ENCODE measurements at places on chromosomes 1 and 21. TPM values are rescaled to one million over a fixed set of nuclear protein-coding genes. Genes with fewer than 3 reads are reported as not detected.

Gene ANGPTL3
- total RNA-seq, result not detected

GRCh38 chr1:233607252-233608119 is 6.4 kb upstream of the KCNK1 start:
- H3K27me3 ChIP-seq, result no peaks in the 10 kb centered on the region
- no peak for DNase-seq

DNA sequence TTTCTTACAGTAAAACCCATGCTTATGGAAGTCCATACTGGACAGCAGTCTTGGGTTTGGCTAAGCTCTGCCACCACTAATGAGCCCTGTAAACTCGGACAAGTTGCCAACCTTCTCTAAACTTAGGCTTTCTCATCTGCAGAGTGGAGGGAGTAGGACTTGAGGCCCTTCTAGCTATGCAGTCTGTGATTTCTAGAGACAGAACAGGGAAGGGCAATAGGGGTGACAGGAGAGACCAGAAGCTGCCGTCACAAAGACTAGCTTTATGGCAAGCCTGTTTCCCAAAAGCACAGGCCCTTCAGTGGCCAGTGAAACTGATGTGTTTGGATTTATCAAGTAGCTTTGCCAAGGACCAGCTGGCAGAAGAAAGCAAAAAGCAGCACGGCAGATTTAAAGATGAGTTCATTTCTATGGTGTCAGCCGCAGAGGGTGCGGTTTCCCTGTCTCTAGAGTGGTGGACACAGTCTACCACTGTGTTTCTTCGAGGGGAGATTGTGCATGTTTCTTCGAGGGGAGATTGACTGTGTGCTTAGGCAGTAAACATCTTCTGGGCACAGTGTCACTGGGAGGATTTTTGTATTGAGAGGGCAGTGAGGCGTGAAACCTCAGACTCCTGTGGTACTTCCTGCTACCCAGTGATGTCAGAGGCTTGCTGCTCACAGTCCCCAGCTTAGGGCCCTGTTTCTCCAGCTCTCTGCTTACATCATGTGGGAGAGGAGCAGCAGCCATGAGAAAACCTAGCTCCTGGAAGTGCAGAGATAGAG is 119.0 kb downstream of the ROR1 start:
- no peak overlapping the region for H3K27ac ChIP-seq
- no peaks in the 10 kb centered on the region for H3K36me3 ChIP-seq
- no peak for DNase-seq
- no peak overlapping the region for H3K4me3 ChIP-seq

Gene KIF21B
- total RNA-seq, result 37.6 TPM

DNA sequence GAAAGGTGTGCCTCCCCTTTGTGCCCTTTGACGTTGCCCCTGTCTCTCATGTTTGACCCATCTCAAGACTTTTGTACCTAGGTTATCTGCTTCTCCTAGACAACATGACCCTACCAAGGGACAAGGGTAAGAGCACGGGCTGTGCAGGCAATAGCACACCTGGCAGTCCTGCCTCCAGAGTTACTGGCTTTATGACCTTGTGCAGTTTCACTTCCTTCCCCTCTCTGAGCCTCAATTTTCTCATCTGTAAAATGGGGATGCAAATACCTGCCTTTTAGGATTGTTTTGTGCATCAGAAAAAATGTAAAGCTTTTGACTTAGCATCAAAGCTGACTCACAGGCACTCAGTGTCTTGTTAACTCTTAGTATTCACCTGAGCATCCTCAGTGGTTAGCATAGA is 36.4 kb downstream of the ELK4 start:
- no peak for DNase-seq
- H3K4me3 ChIP-seq, result no peak overlapping the region
- no peaks in the 10 kb centered on the region for H3K36me3 ChIP-seq
- H3K4me1 ChIP-seq, result peaks cover 36% of the 10 kb centered on the region

DNA sequence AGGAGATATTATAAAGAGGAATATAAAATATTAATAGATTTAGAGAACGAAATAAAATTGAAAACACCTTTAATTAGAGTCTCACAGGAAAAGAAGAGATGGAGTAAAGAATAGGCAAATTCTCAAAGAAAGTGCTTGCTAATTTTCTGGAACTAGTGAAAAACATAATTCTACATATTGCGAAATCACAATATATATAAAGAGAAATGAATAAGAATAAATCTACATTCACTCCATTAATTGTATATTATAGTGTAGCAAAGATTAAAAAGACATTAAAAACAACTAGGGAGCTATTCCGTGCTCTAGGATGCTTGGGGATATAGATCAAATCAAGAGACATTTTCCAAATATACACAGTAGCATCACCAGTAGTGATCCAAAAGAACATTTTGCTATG is 685.2 kb upstream of the NCAM2 start:
- H3K36me3 ChIP-seq, result no peaks in the 10 kb centered on the region
- DNase-seq, result no peak
- no peak overlapping the region for H3K27ac ChIP-seq
- H3K27me3 ChIP-seq, result no peaks in the 10 kb centered on the region
- H3K4me3 ChIP-seq, result no peak overlapping the region
- H3K4me1 ChIP-seq, result no peaks in the 10 kb centered on the region

DNA sequence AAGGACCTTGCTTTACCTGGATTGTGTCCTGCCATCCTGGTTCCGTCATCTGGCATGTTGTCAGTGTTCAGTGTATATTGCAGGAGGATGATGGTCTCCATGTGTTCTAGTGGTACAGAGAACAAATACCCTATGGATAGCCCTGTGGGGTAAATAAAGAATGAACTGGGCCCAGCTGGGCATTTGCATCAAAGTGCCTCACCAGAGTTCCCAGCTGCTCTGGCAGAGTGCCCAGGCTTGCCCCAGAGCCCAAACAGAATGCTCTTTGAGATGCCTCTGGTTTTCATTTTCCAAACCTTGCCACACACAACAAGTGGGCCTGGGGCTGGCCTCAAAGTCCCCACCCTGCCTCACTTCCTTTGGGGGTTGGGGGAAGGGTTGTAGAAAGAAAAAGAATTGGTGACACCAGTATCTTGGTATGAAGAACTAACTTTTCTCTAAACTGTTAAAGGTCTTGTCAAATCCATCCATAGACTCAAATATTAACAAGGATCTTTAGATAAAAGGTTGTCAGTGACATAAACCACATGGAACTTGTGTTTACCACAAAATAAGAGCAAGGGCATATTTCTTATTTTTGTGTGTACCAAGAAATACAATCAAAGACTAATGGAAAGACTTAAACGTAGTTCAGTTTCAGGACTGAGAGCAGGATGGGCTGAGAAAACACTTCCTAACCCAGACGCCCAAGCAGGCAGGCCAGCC is 82.2 kb downstream of the LMO4 start:
- no peak overlapping the region for H3K4me3 ChIP-seq
- H3K27ac ChIP-seq, result no peak overlapping the region
- no peaks in the 10 kb centered on the region for H3K4me1 ChIP-seq
- no peak for DNase-seq

DNA sequence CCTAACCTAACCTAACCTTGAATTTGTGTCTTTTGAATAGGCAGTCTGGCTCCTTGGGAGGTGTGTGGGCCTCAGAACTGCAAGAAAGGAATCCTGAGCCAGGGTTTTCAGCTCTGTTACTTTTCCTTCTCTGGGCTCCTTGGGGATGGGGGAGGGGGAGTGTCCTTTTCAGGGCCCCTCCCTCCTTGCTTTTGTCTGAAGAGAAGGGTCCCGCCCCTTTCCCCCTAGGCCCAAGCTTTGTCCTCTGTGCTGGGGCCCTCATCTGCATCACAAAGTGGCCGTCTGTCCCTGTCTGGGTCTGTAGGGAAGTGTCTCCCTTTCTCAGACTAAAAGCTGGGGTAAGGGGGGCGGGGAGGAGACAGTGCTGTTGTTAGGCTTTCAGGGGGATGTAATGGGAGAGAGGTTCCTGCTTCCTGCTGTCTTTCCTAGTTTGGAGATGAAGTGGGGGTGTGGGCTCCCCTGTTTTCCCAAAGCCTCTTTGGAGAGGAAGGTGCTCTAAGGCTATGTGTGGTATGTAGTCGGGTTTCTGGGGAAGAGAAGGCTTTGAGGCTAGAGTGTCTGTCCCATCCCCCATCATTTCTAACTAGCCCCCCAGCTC is 3.1 kb downstream of the AGO1 start:
- H3K27me3 ChIP-seq, result no peaks in the 10 kb centered on the region
- peaks cover 45% of the 10 kb centered on the region for H3K4me1 ChIP-seq
- no peak for DNase-seq
- no peak overlapping the region for H3K4me3 ChIP-seq
- H3K27ac ChIP-seq, result no peak overlapping the region
- H3K36me3 ChIP-seq, result no peaks in the 10 kb centered on the region

GRCh38 chr1:168266644-168267186 is 14.0 kb upstream of the TBX19 start:
- H3K27me3 ChIP-seq, result no peaks in the 10 kb centered on the region
- H3K4me1 ChIP-seq, result no peaks in the 10 kb centered on the region
- DNase-seq, result no peak

DNA sequence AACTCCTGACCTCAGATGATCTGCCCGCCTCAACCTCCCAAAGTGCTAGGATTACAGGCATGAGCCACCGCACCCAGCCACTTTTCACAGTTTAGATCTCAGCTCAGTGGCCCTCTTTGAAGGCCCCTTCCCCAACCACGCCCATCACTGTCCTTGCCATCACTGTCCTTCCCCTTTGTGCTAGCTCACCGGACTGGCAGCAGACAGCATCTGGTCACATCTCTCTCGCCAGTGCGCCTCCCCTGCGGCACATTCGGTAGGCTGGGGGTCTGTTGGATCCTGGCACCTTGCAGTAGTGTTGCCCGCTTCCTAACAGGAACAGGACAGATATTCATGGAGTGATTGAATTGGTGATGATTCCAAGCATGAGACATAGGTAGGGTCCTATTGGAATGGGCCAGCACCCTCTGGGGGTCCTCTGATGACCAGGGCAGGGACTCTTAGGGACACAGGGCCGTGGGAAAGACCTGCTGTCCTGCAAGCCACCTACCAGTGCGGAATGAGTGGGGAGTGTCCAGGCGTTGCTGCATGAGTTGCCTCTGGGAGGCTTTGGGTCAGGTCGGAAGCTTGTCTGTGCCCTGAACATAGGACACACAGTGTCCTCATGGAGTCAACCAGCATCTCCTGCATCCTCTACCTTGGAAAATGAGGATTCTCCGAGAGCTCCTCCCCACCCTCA is 178.8 kb upstream of the VAMP3 start:
- no peak overlapping the region for H3K27ac ChIP-seq
- no peak overlapping the region for H3K4me3 ChIP-seq
- no peaks in the 10 kb centered on the region for H3K36me3 ChIP-seq
- no peak for DNase-seq
- H3K4me1 ChIP-seq, result no peaks in the 10 kb centered on the region

DNA sequence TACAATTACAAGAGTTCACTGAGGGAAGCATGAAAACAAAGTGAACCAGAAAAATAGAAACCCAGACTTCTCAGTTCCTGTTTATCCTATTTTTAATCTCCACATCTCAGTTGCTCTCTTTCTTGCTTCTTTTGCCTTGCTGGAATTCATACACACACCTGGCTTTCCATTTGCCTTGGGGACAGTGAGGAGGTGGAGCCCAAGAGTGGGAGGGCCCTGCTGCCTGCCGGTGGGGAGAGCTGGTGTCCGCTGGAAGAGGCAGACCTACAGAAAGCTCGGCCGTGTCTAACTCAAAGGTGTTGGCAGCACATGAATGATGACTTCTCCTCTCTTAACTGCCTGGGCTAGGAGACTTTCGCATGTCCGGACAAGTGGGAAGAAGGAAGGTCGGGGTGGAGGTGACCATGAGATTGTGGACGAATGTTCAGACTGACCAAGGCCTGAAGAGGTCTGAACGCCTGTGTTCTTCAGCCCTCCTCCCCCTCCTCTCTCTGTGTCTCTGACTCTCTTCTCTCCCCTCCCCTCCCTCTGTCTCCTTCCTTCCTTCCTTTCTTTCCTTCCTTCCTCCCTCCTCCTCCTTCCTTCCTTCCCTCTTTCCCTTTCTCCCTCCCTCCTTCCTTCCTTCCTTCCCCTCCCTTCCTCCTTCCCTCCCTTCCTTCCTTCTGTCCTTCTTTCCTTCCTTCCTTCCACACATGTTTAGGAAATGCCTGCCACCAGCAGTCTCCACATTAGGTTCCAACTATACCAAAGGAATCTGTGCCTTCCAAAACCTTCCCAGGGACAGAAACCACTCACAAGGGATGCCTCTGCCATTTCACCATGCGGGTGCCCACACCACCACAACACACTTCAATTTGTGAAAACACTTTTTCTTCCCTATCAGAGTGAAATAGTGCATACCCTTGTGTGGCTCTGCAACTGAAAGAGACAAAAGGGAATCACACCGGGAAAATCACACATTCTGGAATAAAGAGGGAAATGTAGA is 157.3 kb upstream of the RUNX1 start:
- no peaks in the 10 kb centered on the region for H3K27me3 ChIP-seq
- no peak for DNase-seq
- H3K4me1 ChIP-seq, result peaks cover 10% of the 10 kb centered on the region
- no peak overlapping the region for H3K4me3 ChIP-seq

GRCh38 chr1:25692560-25692959 is 76.0 kb downstream of the MAN1C1 start:
- no peaks in the 10 kb centered on the region for H3K36me3 ChIP-seq
- no peak overlapping the region for H3K4me3 ChIP-seq
- DNase-seq, result no peak
- peaks cover 26% of the 10 kb centered on the region for H3K4me1 ChIP-seq
- no peak overlapping the region for H3K27ac ChIP-seq

Gene COL6A2
- 25.1 TPM for total RNA-seq

DNA sequence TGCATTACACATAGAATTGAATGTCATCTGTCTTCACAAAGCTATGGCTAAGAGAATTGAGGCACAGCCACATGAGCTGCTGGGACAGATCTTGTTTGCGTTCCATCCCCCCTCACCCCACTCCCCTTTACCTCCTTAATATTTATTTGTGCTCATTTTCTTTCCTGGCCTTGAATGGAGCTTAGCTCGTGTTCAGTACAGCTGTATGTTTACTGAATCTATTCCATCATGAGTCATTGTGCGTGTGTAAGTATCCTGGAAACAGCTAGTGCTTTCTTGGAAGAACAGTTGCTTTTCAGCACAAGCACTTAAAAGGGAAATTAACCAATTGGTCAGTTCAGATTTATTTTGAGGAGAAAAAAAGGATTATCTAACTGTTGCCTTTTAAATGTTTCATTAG is 14.7 kb downstream of the PROX1 start:
- H3K36me3 ChIP-seq, result no peaks in the 10 kb centered on the region
- no peaks in the 10 kb centered on the region for H3K4me1 ChIP-seq
- H3K27ac ChIP-seq, result no peak overlapping the region
- DNase-seq, result no peak
- H3K27me3 ChIP-seq, result no peaks in the 10 kb centered on the region

DNA sequence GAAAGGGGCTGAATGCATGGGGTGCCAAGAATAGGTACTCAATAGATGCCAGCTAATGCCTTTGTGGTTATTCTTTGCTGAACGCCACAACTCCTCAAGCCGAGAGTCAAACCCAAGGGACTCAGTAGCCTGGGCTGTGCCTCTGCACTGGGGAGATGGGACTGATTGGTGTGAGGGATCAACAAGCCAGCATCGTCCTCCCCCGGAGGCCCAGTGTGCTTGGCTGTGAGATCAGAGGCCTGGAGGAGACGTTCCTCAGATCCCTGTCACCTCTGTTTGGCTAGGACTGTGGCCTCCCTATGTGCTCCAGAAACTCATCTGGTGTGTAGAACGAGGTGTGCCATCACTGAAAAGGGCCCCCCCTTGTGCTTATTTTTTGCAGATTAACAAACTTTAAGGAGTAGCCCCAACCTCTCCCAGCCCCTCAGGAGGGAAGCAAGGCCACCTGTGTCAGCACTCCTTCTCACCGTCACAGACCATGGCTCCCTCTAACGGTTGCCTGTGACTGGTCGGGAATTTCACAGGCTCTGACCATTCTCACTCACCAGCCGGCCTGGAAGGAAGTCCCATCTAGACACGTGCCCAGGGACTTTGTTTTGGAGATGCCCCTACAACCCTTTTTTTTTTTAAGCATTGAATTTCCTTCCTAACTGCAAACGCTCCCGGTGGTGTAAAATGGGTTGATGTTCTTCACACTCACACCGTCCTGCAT is 194.0 kb upstream of the VAMP3 start:
- no peaks in the 10 kb centered on the region for H3K27me3 ChIP-seq
- H3K27ac ChIP-seq, result no peak overlapping the region
- DNase-seq, result no peak
- H3K4me1 ChIP-seq, result no peaks in the 10 kb centered on the region
- H3K36me3 ChIP-seq, result no peaks in the 10 kb centered on the region

Data from CD8-positive, alpha-beta memory T cell (primary cell).